ENCODE measurements at places on chromosomes 3 and 15.
A peak's percentile ranks its signal among the peaks of the same experiment; 100 is the strongest.

DNA sequence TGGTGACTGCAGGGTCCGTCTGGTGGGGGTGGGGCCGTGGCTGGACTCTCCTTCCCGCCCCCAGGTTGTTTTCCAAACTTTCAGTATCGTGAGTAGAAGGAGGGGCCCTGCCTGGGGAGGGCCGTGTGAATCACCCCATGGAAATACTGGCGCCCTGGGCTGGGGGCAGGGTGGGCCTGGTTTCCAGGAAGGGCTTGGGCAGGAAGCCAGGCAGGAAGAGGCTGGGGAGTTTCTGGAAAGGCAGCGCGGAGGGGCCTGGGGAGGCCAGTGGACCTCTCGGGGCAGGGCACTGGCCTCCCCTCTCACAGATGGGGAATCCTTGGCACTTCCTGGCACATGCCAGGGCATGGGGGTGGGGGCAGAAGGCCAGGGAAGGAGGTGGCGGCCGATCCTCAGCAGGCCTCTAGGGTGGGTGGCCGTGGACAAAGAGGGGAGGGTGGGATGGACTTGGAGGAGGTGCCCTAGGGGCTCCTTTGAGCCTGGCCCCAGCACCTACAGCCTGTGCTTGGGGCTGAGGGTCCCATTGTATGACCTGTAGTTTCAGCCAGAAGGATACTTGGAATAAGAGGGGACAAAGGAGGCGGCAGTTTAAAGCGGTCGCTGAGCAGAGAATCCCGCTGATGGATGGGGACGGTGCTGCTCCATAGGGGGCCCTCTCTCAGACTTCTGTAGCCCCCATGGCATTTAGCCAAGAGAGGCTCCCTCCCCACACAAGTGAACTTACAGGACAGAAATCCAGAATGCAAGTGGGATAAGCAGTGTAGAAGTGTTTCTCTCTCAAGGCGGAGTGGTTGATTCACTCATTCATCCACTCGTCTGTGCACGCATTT, 56.5 kb upstream of the GATA2 start:
- DNase-seq = no peak

- DNase-seq = no peak
Observed at GRCh38 chr3:134516905-134517304, 31.0 kb downstream of the CEP63 start.

DNA sequence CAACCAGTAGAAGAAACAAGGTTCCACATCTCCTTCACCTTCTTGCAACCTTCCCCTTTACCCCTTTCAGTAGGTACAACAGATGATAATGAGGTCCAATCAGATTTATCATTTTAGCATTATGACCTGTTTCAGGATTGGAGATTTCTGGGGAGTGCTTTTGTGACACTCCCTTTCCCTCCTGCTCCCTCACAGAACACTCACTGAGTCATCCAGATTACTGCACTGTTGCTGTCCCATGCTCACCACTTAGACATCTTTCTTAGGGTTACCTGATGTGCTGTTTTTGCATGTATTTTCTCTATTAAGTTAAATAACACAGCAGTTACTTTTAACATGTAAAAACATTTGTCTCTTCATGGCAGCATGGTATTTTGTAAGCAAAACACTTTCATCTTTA, 118.5 kb downstream of the MFSD1 start:
- no peak for DNase-seq

DNA sequence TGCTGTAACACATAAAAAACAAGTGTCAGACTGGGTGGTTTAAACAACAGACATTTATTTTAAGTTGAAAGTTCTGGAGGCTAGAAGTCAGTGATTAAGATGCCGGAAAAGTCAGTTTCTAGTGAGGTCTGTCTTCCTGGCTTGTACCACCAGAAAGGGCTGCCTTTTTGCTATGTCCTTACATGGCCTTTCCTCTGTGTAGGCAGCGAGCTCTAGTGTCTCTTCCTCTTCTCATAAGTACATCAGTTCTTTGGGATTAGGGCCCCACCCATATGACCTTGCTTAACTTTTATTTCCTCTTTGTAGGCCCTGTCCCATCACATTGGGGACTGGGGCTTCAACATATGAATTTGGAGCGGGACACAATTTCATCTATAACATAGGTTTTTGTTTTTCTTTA, 128.0 kb downstream of the BBX start:
- DNase-seq = no peak

- DNase-seq = no peak
Observed at GRCh38 chr3:156606729-156607128, 51.8 kb upstream of the SSR3 start.

DNA sequence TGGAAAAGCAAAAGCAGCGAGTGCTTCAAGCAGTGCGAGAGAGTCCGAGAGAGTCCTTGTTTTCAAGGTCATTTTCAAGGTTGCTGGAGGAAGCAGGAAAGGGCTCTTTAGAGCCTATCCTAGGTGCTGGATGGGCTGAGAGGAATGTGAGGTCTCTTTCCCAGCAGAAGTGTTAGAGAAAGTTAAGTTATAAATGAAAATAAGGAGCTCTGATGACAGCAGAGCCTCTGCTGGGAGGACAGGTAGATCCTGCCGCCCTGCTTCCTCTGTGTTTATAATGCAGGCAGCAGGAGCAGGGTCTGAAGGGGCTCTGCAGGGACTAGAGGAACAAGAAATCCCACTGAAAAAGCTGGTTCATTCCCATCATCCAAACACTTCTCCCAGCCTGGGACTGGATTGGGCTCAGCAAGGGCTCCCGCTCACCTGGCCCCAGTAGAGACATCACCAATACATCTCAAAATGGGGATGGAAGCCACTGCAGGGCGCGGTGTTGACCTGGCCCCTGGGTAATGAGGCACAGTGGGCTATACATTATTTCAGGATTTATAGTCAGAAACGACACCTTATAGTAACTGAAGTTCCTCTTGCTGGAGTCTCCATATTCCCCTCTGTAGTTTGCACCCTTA, 41.5 kb upstream of the RAB6B start:
- no peak for DNase-seq

GRCh38 chr15:57927091-57927631, 138.3 kb downstream of the ALDH1A2 start:
- DNase-seq = no peak

- no peak for DNase-seq
Observed at GRCh38 chr15:77865106-77865610, 212.4 kb downstream of the TBC1D2B start.

GRCh38 chr15:101709466-101709865, 14.8 kb downstream of the TARS3 start:
- DNase-seq = no peak

- DNase-seq = peak; percentile 12
Observed at GRCh38 chr15:99059010-99059981, 45.6 kb upstream of the SYNM start.

DNA sequence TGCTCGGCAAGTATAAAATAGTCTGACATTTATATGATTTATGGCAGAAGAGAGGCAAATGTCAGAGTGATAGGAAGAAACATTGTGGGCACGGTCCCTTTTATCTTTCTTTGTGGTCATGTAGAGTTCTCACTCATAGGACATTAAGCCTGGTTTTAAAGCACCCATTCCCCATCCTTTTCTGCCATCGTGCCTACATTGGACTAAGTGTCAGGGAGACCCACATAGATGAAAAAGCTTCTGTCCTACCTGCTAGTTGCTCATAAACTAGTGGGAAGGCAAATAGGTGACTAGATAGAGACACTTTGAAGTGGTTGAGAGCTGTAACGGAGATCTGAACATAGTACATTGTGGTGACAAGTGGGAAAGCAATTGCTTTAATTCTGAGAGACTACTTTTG, 155.7 kb downstream of the B3GALNT1 start:
- no peak for DNase-seq

DNA sequence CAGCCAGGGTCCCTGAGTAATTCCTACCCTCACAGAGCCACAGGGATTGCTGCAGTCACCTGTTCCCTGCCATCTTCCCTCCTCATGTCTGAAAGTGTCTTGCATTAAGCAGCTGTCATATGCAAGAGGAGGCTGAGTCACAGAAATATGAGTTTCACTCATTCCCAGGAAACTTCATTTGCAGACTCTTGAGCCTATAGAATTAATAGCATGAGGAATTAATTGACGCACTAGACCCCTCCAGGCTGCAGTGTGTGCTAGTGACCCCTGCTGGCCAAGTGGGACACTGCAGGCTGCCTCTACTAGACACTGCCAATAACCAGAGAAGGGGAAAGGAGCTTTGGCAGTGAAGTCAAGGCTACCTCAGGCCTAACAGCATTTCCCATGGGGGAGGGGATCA, 50.6 kb upstream of the SLC6A1 start:
- DNase-seq = no peak

DNA sequence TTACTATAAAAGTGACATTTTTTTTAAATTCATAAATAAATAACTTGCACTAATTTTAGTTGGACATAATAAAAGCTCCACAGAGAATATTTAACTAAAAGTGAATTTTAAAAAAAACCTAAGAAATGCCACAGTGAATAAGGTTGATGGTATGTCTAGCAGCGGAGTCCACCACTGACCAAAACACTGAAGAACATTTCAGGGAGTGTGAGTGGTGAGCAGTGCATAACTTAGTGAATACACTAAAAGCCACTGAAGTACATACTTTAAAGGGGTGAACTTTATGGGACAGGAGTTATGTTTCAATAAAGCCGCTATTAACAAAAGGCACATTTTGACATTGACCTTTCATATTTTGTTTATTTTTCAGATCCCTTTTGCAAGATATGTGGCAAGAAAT, 32.3 kb downstream of the SRP14 start:
- no peak for DNase-seq

DNA sequence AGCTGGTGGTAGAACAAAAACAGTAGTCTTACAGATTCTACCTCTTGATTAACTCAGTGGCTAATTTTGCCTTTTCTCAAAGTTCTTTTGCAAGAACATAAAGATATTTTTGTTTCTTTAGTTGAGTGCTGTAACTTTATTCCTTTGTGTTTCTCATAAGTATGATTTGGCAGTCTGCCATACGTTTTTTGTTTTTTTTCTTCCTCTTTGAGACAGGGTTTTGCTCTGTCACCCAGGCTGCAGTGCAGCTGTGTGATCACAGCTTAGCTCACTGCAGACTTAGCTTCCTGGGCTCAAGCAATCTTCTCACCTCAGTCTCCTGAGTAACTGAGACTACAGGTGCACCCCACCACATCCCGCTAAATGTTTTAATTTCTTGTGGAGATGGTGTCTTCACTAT, 22.4 kb downstream of the B3GNT5 start:
- no peak for DNase-seq

GRCh38 chr3:138479438-138479863, 45.0 kb downstream of the ESYT3 start:
- no peak for DNase-seq

DNA sequence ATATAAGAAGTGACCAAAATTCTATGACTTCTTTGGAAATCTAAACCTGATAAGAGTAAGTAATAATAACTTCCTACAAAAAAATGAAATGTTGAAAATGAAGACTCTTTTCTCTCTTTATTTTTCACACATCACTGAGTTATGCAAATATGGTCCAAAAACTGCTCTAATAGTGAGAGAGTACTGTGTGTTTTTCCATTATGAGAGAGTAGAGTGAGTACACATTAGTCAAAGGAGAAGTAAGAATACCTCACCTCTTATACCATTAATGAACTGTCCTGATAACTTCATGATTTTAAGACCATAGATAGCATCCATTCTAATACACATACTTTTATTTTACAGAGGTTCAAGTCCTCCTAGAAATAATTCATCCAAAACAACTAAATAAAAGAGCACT, 1310.2 kb downstream of the SI start:
- DNase-seq = no peak

DNA sequence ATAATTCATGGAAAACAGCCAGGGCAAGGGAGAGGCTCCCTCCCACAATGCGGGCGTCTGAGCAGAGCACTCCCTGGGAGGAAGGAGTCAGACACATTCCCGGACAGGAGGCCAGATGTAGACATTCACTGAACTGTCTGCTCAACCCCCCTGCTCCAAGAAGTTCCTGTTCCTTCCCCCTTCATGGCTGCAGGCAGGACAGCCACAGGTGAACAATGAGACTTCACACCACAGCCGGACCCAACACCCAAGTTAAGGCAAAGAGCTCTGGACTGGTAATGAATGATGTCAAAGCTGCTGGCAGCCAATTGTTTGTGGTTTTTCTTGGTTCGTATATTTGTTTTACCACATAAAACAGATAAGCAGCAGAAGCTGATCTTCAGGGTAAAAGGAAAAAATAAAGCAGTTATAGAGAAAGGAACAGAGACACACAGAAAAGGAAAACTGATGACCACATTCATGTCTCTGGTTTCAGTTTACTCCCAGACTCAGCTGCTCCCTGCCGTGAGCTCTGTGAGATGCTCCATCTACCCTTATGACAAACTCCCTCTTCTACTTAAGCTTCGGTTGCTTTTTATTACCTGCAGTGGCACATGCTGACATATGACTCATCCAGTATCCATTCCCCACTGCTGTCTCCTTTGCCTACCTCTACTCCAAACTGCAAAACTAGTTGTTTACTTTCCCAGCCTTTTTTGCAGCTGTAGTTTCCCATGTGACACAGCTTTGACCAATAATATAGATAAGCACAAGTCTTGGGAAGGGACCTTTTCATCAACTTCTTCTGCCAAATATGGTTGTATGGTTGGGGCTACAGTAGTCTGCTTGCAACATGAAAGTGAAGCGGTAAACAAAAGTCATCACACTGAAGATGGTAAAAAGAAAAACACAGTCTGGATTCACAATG, 33.1 kb downstream of the DZIP1L start:
- no peak for DNase-seq

- DNase-seq = no peak
Observed at GRCh38 chr3:115922681-115923347, 299.5 kb downstream of the GAP43 start.

GRCh38 chr15:58530056-58530590, 98.3 kb downstream of the LIPC start:
- no peak for DNase-seq

- DNase-seq = no peak
Observed at GRCh38 chr15:69697916-69698315, 245.3 kb downstream of the RPLP1 start.

- DNase-seq = no peak
Observed at GRCh38 chr3:120496278-120497002, 45.6 kb upstream of the FSTL1 start.

DNA sequence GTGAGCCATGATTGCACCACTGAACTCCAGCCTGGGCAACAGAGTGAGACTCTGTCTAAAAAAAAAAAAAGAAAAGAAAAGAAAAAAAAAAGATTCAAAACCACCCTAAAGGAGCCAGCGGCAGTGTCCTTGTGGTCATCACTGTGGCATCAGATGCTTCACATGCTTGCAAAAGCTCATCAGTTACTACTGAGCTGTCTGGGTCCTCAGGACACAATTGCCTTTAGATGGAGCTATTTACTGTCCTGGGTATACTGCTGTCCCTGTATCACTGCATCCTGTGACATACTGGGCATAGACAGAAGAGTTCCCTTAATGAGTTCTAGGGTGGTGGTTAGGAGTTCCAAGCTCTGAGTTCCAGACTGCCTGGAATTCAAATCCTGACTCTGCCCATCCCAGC, 85.8 kb downstream of the LINGO1 start:
- DNase-seq = no peak

- no peak for DNase-seq
Observed at GRCh38 chr3:132003685-132004084, 31.1 kb downstream of the CPNE4 start.

- no peak for DNase-seq
Observed at GRCh38 chr15:73608941-73609340, 24.2 kb downstream of the NPTN start.
